ENCODE measurements at places on chromosomes 4 and X.

- no peak for DNase-seq
Measured at GRCh38 chr4:177271091-177271490, 38.6 kb upstream of the NEIL3 start.

DNA sequence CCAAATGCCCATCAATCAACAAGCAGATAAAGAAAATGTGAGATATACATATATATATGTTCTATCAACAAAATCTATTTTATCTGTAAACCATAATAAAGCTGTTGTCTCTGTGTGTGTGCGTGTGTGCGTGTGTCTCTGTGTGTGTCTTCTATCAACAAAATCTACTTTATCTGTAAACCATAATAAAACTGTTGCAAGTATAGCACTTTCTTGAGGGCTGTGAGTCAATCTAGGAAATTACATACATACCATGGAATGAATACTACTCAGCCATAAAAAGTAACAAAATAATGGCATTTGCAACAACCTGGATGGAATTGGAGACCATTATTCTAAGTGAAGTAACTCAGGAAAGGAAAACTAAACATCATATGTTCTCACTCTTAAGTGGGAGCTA, 12.5 kb upstream of the PLK4 start:
- no peak for DNase-seq

DNA sequence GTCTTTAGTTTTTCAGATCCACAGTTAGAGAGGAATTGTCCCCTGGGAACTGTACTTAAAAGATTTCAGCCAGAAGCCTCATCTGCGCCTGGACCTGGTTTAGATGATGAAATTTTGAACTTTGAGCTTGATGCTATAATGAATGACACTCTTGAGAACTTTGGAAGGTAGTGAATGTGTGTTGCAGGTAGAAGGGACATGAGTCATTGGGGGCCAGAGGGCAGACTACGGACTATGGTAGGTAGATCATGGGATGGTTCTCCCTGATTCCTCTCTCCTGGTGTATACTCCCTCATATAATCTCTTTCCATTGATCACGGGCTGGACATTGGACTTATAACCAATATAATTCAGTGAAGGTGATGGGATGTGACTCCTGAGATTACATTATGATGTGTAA, 38.9 kb upstream of the GLRA3 start:
- DNase-seq: no peak

GRCh38 chr4:65538571-65538970, 131.7 kb downstream of the EPHA5 start:
- no peak for DNase-seq

DNA sequence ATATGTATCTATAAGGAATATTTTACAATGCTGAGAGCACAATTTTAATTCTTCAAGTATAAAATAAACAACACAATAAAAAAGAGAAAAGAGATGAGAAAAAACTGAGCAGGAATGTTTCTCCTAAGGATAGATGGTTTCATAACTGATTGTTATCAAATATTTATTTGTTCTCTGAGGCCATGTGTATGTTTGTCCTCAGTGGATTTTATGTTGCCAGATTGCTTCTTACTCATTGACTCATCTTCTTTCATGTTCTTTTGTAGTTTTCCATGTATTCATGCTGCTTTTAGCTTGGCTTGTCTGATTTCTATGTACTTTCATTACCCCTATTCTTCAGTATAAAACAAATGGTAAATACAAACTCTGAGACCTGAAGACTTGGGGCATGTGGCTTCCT, 41.2 kb downstream of the NPY5R start:
- DNase-seq: no peak

- no peak for DNase-seq
Measured at GRCh38 chr4:106425576-106425975, 57.0 kb upstream of the GIMD1 start.

DNA sequence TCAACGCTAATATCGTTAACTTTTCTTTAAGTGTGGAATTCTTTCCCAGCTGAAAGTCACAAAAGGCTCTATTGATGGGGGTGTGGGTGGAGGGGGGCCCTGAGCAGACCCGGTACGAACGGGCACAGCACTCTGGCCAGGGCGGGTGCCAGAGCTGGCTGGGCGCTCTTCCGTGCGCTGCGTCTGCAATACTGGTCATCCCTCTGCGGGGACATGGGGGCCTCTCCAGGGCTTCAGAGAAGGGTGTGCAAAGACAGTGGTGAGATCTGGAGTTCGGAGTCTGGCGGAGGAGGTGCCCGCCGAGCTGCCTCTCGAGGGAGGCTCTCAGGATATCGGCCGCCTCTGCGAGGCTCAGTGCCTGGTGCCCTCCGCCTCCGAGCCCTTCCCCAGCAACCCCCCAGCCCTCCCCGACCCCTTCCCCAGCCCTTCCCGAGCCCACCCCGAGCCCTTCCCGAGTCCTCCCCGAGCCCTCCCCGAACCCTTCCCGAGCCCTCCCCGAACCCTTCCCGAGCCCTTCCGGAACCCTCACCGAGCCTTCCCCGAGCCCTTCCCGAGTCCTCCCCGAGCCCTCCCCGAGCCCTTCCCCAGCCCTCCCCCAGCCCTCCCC, 34.3 kb downstream of the FGFRL1 start:
- DNase-seq: no peak

GRCh38 chr4:138951764-138952163, 63.8 kb upstream of the NOCT start:
- DNase-seq: no peak

- no peak for DNase-seq
Measured at GRCh38 chrX:80282535-80282934, 137.7 kb upstream of the TENT5D start.

DNA sequence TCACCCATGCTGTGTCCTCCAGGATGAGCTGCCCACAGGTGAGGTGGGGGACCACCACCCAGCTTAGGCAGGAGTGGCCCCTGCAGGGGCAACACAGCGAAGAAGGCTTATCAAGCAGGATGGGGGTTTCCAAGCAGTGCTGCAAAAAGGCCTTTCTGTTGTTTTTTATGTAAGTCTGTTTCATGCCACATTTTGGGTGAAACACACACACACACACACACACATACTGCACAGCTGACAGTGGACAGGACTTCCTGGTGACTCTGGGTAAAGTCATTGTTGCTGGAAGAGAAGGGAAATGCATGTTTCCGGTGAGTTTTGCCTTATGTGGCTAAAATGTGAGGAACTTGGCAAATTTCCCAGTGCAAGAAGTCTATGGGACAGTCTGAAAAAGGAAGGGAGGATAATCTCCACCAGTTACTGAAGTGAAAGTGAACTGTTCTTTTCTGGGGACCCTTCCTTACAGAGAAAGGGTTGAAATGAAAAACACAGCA, 119.2 kb downstream of the IRF2 start:
- DNase-seq: no peak

- no peak for DNase-seq
Measured at GRCh38 chr4:87390551-87390890, 467 bp downstream of the HSD17B11 start.

GRCh38 chrX:65582450-65583082, 48.0 kb upstream of the LAS1L start:
- DNase-seq: no peak

DNA sequence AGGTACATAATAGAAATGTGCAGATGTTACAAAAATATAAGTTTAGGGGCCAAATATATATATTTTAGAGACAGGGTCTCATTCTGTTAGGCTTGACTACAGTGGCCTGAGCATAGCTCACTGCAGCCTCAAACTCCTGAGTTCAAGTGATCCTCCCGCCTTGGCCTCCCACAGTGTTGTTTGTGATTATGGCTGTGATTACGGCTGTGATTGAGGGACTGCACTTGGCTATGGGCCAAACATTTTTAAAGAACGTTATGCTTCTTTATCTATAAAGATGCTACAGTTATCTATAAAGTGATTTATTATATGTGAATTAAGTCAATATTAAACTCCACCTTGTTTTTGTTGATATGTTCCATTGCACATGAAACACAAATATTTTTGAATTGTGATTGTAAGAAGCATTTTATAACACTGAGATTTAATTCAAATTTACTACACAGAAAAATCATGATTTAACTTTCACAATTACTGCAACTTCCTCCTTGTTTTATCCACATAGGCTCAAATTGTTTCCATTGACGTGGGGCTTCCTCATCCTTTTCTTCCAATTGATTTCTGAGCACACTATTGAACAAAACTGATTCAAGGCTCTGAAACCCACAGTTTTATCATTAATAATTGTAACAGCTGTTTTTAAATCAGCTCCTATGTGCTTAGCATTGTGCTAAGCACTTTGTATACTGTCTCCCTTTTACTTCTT, 68.4 kb upstream of the BMPR1B start:
- no peak for DNase-seq

GRCh38 chr4:2937146-2937857, 25.9 kb downstream of the NOP14 start:
- peak; percentile 53 for DNase-seq

GRCh38 chr4:173237152-173237551, 68.5 kb downstream of the GALNT7 start:
- no peak for DNase-seq

DNA sequence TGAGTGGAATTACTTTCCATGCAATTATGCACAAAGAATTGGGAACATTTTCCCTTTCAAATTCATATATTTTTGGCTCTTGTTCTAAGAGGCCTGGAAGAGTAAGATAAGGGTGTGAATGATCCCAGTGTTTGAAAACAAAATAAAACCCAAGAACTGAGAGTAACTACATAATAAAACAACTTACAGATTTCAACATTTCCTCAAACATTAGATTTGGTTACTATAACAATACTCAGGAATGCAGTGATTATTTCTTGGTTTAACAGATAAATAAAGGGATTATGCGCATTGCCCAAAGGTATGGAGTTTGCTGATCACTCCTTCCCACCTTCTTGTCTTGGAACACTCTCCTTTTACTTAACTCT, 292.5 kb downstream of the CAMK2D start:
- no peak for DNase-seq

DNA sequence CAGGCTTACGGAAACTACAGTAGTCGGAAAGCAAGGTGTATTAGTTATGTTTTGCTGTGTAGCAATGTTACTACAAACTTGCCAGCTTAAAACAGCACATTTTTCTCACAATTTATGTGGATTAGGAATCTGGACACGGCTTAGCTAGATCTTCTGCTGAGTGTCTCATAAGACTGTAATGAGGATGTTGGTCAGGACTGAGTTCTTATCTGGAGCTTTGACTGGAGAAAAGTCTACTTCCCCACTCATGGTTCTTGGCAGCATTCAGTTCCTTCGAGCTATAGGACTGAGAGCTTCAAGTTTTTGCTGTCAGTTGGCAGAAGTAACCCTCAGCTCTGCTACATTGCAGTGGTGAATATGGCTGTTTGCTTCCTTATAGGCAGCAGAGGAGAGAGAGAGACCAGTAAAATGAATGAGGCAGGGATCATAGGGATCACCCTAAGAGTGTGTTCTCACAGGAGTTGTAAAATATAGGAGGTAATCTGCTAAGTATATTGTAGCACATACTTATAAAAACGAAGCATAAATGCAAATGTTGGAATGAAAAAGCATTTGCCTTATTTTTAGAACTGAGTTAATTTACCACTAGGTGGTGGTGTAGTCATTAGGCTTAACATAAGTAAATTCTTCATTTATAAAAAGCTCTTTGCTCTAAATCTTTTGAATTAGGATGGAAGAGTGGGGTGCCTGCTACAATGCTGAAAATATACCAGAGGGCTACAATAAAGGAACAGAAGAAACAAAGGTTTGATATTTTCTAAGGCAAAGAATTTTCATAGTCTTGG, 38.6 kb downstream of the ALG13 start:
- DNase-seq: no peak

DNA sequence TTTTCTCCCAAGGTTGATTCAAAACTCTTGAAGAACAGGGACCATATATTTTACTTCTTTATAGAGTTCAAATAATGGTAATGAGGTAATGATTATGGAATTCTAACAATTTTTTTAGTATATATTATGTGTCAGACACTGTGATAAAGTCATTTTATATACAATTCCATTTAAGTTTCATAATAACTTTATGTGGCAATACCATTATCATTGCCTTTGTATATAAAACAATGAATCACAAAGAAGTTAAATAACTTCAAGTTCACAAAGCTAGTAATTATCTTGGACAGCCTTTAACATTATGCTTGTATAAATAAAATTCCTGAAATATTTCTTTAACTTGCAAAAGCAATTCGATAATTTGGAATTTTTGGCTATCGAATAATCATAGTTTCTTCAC, 20.6 kb downstream of the MAGEC1 start:
- DNase-seq: no peak

DNA sequence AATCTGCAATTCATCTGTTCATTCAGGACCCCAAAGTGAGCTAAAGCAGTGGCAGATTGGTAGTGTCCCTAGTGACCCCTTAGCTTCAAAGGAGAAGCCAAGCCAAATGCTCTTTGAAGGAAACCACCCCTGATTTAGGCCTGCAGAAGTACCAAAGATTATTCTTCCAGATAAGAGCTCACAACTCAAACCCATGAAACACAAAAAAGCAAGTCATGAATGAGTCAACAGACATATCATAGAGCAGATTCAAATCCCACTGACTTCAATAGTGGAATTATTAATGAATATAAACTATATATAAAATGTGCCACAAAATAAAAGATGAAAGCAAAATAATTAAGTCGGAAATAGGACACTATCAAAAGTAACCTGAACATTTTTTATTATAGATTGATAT, 197.6 kb downstream of the SCFD2 start:
- no peak for DNase-seq

DNA sequence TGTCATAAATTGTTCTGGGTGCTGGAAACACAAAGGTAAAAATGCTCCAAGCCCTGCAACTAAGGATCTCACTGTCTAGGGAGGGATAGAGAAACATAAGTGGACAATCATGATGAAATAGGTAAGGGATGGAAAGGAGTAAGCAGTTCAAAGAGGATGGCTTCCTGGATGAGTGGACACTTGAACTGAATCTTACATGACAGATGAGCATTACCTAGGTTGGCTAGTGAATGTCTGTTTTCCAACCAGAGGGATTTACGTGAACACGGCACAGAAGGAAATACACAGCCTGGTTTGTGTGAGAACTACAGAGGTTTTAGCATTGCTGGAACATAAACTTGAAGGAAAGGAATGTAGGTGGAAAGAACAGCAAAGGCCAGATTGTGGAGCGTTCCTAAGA, 150.2 kb upstream of the GALNT7 start:
- no peak for DNase-seq

GRCh38 chr4:99833756-99834155, 17.1 kb downstream of the DAPP1 start:
- no peak for DNase-seq

DNA sequence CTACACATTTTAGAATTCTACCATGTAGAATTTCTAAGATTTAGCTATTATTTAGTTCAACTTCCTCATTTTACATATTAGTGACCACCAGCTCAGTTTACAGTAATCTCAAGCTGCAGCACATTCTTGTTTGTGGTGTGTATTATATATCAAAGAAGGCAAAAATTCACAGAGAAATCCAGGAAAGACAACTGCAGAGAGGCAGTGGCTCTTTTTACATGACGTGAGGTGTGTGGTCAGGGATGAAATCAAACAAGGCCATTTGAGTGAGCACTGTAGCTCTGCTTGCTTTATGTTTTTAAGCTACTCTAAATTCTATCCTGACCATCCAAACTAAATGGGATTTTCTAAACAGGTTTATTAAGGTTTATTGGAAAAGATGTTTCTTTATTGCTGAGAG, 71.1 kb downstream of the COL25A1 start:
- DNase-seq: no peak

GRCh38 chr4:153480704-153481103, 14.5 kb downstream of the TMEM131L start:
- no peak for DNase-seq

- no peak for DNase-seq
Measured at GRCh38 chr4:152316969-152317368, 218.9 kb downstream of the FBXW7 start.

GRCh38 chrX:71540801-71541200, 7.9 kb downstream of the OGT start:
- no peak for DNase-seq

Data from activated T-cell treated with anti-CD3 and anti-CD28 coated beads, Interleukin-2, amount 50 U/mL, for 48 hours (primary cell).